ENCODE measurements at places on chromosomes 3 and 15.
A peak's percentile ranks its signal among the peaks of the same experiment; 100 is the strongest.

DNA sequence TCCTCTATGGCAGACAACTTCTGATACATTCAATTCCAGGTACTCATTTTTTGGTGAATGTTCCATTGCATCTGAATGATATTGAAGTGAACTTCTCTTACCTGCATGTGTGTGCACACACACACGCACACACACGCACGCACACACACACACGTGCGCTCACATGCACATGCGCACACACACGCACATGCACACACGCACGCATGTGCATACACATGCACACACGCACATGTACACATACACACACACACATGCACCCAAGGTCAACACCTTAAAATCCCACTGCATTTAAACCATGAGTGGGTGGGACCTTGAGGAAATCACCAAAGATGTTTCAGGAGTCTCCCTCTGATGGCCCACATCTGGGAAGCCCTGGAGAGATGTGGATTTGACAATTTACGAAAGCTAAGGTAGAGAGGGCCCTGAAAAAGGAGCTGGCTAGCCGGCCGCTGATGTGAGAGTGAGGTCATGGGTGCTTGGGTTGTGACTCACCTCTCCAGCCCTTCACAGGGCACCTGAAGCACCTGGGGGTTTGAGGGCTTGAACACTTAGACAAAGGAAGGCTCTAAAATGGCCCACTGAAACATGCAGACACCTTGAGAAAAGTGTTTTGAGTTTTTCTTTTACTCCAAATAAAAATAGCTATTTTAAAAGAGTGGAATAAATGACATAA, 269.1 kb upstream of the LRRFIP2 start:
- DNase-seq: no peak

DNA sequence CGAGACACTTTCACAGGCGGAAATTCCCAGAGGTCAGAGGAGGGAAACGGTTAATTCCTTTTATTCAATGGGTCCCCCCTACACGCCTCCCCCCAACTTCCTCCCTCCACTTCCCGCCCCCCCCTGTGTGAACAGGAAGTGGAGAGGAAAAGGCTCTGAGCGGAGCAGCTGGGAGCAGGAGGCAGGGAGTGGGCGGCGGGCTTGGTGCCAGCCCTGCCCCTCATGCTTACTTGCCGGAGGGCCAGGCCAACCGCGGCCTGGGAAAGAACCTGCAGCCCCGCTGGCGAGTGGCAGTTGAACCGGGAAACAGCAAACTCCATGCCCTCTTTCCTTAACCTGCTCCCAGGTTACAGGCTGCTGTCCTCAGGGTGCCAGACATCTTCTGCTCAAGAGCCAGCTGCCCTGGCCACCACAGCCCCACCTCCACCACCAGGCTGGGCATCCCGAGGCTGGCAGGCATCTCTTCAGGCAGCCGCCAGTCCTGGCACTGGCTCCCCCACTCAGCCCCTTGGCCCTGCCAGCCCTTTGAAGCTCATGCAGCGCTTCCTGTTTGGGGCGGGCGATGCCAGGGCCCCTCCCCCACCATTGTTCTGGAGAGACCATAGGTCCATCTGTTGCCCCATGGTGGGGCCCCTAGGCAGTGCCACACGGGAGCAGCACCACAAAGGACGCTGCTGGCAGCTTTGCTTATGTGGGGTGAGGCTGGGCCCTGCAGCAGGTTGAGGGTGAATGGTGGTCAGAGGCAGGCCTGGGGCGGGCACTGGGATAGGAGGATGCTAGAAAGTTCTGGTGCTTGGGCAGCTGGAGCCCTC, 12.9 kb downstream of the VPS18 start:
- DNase-seq: no peak

DNA sequence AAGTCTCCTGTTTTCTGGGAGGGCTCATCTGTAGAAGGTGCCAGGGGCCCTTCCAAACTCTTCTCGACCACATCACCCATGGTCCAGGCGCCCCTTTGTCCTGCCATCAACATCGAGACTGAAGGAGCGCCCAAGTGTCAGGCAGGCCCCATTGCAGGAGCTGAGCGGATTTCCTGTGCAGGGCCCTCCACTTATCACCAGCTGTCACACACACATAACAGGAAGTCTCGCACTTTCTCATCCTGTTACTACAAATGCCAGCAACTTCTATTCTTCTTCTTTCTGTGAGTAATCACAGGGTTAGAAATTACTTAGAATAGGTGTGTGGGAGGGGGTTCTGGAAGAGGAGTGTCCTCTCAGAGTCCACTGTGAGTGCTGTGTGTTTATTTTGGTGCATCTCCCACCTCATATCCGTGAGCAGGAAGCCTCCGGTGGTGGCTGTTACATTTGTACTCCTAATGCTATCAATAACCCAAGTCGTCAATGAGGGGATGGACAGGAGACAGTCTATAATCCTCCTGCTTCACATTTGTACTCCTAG, at the start of gene KLHL6:
KLHL6 (minus strand) TSS at position 166 of the 541 bp plus-strand sequence; CDS start at position 113, 53 bp downstream.
- no peak for DNase-seq

- DNase-seq: no peak
Observed at GRCh38 chr3:13561967-13562366, 13.0 kb downstream of the FBLN2 start.

GRCh38 chr3:61158216-61158615, 93.0 kb downstream of the FHIT start:
- DNase-seq: no peak

DNA sequence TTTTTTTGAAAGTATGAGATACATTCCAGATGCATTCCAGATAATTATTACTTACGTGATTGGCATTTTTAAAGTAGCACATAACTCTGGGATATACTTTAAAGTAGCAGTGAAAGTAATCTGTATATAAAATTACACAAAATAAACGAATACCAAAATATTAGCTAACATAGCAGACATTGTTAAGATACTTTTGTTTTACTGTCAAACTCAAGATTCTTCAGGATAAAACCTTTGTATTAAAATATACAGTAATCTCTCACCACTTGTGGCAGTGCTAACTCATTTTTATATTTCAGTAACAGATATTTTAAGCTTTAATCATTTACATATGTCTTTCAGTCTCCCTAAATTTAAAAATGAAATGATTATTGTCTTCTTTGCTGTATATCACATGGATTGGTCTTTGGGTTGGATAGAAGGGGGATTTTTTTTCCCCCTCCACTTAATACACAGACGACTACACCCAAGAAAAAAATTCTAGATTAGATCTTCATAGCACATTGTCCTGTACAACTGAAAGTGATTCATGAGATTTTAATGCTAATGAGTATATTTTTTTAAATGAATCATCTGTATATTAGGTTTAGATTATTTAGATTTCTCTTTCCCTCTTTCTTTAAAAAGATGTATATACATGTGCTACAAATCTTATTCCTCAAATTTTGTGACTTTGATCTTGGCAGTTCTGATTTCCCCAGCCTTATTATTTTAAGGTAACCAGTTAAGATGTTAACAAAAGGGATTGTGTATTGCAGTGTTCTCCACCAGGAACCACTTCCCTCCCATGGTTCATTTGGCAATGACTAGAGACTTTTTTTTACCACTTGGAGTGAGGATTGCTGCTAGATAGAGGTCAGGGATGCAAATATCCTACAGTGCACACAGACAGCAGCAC, 24.5 kb upstream of the EBLN2 start:
- peak; percentile 21 for DNase-seq

- DNase-seq: no peak
Observed at GRCh38 chr15:45799508-45799907, 164.7 kb downstream of the SQOR start.

GRCh38 chr15:29812384-29812694, 9.9 kb downstream of the TJP1 start:
- no peak for DNase-seq

GRCh38 chr3:195101001-195101583, 169.9 kb downstream of the XXYLT1 start:
- DNase-seq: no peak

DNA sequence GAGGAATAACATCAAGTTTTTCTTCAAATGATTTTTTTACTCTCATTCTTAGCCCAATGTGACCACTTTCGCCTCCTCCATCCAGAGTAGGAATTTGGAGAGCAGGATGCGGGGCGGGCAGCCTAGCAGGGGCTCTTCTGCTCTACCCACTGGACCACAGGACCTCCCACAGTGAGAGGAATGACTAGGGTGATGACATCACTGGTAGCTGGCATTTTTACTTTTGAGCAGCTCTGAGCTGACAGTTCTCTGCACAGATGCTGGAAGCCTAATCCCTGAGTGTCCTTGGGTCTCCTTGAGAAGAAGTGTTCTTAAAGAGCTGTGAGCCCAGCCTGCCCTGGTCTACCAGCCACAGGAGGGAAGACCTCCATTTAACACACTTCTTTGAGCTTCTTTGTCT, 1.4 kb upstream of the HCN4 start:
- DNase-seq: no peak

- no peak for DNase-seq
Observed at GRCh38 chr3:468172-468571, 271.6 kb downstream of the CHL1 start.

- no peak for DNase-seq
Observed at GRCh38 chr15:74225928-74226327, 10.2 kb upstream of the CCDC33 start.

GRCh38 chr3:459311-459670, 262.7 kb downstream of the CHL1 start:
- no peak for DNase-seq

- peak; percentile 93 for DNase-seq
Observed at GRCh38 chr3:177286034-177286433, 88.8 kb upstream of the TBL1XR1 start.

All from Caki2 (cell line).